ENCODE measurements at places on chromosomes 4 and X.

GRCh38 chr4:41631523-41631922, 93.6 kb downstream of the LIMCH1 start:
- DNase-seq, result no peak

DNA sequence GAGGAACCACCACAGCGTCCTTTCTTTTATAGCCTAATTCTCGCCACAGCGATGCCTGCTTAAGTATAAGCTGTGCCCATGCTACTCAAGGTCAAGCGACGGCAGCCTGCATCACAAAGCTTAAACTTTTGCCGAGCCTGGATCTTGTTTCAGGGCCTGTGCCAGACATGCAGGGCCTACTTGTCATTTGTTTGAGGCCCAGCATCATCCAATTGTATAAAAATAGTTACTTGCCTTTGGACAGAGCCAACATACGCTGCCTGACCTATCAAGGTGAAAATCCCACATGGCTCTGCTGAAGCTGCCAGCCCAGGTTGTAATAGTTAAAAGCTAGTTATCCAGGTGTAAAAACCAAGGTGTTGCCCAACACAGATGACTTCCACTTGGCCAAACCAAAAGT, 107.1 kb downstream of the TMEM131L start:
- no peak for DNase-seq

DNA sequence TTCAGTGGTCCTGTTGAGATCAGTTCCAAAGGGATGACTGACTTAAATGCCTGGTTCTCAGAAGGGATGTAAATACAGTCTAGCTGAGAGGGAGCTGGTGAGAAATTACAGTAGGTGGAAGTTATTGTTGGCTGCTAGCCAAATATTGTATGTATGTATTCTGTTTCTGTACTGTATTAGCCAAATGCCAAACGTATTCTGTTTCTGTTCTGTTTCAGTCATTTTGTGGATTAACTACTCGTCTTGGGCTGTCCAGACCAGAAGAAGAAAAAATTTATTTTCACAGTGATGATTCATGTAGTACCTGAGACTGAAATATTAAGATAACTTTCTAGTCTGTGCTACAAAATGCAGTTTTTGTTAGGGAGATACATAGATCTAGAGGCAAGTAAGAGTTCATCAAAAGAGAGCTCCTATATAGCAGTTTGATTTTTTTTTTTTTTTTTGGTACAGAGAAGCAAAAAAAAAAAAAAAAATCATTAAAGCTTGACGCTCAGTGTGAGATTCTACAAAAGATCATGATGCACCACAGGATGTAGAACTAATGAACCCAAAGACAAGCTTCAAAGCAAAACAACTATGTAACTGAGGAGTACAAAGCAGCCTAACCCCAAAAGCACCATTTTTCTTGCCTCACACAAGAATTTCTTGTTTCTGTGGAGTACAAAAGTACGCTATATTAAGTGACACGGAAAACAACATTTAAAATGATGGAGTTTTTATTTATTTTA, 54.8 kb downstream of the CASP6 start:
- no peak for DNase-seq

- no peak for DNase-seq
These were observed 40.3 kb upstream of the ATXN3L start for GRCh38 chrX:13360146-13360545.

DNA sequence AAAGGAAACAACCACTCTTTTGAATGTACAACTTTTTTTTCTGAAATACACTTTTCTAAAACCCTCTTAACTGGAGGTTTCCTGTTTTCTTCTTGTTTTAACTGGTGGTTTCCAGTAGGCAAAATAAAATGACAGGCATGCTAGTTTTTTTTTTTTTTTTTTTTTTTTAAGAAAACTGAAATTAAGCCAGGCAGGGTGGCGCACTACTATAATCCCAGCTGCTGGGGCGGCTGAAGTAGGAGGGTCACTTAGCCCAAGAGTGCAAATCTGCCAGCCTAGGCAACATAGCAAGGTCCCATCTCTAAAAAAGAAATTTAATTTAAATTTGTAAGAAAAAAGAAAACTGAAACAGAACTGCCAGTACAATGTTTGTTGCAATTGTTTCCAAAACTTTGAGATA, 44.0 kb downstream of the TMEM144 start:
- no peak for DNase-seq

DNA sequence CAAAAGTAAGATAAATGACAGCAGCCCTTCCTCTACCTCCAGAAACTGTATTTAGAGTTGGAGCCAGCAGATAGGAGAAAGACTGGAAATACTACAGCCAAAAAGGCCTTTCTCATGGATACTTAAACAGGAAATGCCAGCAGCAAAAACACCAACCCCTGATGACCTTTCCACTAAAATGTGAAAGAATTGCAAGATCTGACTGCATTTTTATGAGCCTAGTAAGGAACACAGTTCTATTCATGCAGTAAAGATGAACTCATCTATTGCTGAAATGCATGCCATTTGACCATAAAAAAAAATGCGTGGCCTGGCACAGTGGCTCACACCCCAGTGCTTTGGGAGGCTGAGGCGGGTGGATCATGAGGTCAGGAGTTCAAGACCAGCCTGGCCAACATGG, 19.9 kb downstream of the ABCG2 start:
- DNase-seq, result no peak

GRCh38 chr4:156634612-156635011, 337.0 kb downstream of the PDGFC start:
- DNase-seq, result no peak

GRCh38 chr4:7979652-7979968, 39.9 kb upstream of the AFAP1 start:
- no peak for DNase-seq

GRCh38 chr4:99149426-99150019, 5.4 kb upstream of the ADH4 start:
- DNase-seq, result no peak

- DNase-seq, result peak; percentile 10
These were observed 32.6 kb downstream of the DOCK11 start for GRCh38 chrX:118528071-118528737.

DNA sequence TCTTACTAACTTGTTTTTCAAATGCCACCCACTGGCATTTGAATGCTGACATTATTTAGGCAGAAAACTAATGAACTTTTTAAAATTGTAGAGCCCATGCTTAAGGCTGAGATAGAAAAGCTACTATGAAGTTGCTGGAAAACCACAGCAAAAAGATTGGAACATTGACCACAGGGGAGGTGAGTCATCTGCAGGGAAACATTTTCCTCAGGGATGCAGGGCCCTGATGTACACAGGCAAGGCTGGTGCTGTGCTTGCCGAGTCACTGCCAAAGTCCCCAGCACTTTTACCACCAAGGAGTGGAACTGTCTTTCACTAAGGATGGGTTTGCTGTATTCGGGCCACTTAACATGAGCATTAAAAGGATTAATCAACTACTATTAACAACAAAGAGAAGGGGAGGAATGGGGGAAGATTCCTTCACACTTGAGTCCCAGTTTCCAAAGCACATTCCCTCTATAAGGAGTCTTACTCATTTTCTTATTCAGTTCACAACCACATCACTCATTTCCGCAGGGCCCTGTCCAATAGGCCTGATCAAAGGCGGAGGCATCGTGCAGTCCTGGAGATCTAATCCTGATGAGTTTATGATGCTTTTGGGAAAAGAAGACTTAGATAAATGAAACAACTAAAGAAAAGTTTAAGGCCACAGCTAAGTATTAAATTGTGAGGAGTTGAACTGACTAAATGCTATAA, 202.9 kb upstream of the NPY2R start:
- DNase-seq, result no peak
